Camera-type eye (tissue), 1 donor: ENCODE measurements at places on chromosomes 1 and 21. TPM values are rescaled to one million over a fixed set of nuclear protein-coding genes. Genes with fewer than 3 reads are reported as not detected.

IL10 gene
- total RNA-seq, result not detected

MATN1 gene
- total RNA-seq, result 0.33 TPM

SLC45A3 gene
- 3.1 TPM for total RNA-seq

MPL gene
- total RNA-seq, result 0.93 TPM

MXRA8 gene
- 127 TPM for total RNA-seq

KRTAP19-4 gene
- total RNA-seq, result not detected

OR6K3 gene
- total RNA-seq, result not detected

PRAMEF13 gene
- total RNA-seq, result not detected

TSPAN1 gene
- total RNA-seq, result 0.49 TPM

TPTE gene
- not detected for total RNA-seq

SRP9 gene
- total RNA-seq, result 461 TPM

PGLYRP4 gene
- total RNA-seq, result 0.27 TPM

OXCT2 gene
- 0.66 TPM for total RNA-seq

RAB29 gene
- total RNA-seq, result 9.3 TPM

NBPF4 gene
- not detected for total RNA-seq

DNTTIP2 gene
- total RNA-seq, result 46.9 TPM

NCF2 gene
- 8.9 TPM for total RNA-seq

SAMD11 gene
- 102 TPM for total RNA-seq

DHRS3 gene
- 53.6 TPM for total RNA-seq

ST6GALNAC3 gene
- total RNA-seq, result 39.9 TPM

ABCA4 gene
- total RNA-seq, result 113 TPM

TBX19 gene
- 1.8 TPM for total RNA-seq

DMBX1 gene
- 0.55 TPM for total RNA-seq

RNF186 gene
- total RNA-seq, result not detected

OR2L3 gene
- total RNA-seq, result 0.33 TPM

SPRR2E gene
- not detected for total RNA-seq
